Muscle of back (tissue), 13 donors: ENCODE measurements at places on chromosomes 13 and 19. TPM values are rescaled to one million over a fixed set of nuclear protein-coding genes. Genes with fewer than 3 reads are reported as not detected.

Gene PEAK3
- 0.08 TPM for polyA plus RNA-seq

Gene PCDH20
- polyA plus RNA-seq, result 0.98 TPM

GRCh38 chr19:28999724-29000433, 213.1 kb downstream of the UQCRFS1 start:
- DNase-seq, result no peak

Gene LGALS7
- 0.58 TPM for polyA plus RNA-seq

DNA sequence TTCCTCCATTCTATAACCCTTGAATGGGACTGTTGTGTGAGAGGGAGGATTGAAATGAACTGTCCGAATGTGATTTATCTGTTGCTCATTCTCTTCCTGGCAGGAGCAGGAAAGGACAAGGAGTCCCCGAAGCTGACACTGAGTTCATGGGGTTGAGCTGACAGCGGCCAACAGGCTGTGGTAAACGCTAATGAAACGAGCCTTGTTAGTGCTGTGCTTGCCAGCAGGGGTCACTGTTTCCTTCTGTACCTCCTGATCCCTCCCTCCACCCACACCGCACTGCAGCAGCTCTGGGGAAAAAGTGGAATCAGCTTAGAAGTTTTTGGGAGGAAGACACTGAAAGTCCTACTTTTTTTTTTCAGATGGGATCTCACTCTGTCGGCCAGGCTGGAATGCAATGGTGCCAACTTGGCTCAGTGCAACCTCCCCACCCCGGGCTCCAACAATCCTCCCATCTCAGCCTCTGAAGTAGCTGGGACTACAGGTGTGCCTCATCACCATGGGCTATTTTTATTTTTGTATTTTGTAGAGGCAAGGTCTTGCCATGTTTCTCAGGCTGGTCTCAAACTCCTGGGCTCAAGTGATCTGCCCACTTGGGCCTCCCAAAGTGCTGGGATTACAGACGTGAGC, 6.7 kb upstream of the ZNF761 start:
- DNase-seq, result peak; percentile 83

Gene CXCL17
- polyA plus RNA-seq, result not detected

Gene CATSPERD
- not detected for polyA plus RNA-seq

GRCh38 chr13:100818711-100819110, 144.1 kb upstream of the TMTC4 start:
- DNase-seq, result no peak

- DNase-seq, result no peak
Observed at GRCh38 chr13:112249644-112250610, 126.2 kb upstream of the SPACA7 start.

GRCh38 chr19:46571495-46571894, 29.6 kb upstream of the CALM3 start:
- DNase-seq, result no peak

Gene CDC42EP5
- polyA plus RNA-seq, result 19.5 TPM

DNA sequence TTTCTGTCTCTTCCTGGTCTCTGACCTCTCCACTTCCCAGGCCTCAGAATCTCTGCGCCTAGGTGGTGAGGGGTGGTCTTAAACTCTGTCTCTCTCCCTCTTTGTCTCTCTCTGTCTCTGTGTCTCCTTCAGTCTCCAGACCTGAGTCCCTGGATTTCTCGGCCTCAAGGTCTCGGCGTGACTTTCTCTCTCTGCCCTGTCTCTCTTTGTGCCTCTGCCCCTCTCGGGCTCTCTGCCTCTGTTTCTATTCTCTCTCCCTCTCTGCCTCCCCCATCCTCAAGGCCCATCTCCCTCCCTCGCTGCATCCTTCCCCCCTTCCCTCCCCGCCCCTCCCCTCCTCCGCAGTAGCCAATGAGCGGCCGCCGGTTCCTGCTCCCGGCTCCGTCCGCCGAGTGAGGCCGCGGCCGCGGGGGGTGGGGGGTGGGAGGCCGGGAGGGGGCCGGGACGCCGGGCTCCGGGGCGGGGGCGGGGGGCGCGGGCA, at the start of gene CACNG7:
Gene CACNG7, plus strand, starts transcription at position 344 of the 481 bp plus-strand sequence. CDS start 3,554 bp downstream, outside the sequence.
- no peak for DNase-seq

DNA sequence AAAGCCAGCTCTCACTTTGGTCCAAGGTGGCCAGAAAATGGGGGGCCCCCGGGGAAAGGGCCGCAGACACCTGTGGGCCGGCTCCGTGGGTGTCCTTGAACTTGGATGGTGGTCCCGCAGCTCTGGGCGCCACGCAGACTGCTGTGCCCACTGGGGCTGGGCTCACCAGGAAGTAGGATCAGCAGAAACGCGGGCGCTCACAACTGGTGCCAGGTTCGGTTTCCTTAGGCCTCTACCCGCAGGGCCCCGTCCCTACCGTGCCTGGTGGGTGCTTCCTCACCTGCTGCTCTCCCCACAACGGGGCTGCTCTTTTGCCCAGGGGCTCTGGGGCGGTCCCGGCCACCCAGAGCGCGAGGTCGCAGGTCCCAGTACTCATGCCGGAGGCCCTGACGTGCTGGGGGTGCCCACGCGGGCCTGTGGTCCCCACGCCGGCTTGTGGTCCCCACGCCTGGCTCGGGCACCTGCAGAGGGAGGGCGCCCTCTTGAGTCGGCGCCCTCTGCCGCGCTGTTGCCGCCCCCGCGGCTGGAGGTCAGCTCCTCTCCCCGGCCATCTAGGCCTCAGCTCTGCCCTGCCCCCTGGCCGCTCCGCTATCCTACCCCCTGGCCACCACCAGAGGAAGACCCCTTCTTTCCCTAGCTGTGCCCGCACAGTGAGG, 1303.6 kb downstream of the UQCRFS1 start:
- DNase-seq, result no peak

GRCh38 chr19:15631817-15632216, 8.9 kb upstream of the CYP4F3 start:
- DNase-seq, result no peak

Gene CERS1
- polyA plus RNA-seq, result 32.6 TPM

Gene TTYH1
- 3.6 TPM for polyA plus RNA-seq

DNA sequence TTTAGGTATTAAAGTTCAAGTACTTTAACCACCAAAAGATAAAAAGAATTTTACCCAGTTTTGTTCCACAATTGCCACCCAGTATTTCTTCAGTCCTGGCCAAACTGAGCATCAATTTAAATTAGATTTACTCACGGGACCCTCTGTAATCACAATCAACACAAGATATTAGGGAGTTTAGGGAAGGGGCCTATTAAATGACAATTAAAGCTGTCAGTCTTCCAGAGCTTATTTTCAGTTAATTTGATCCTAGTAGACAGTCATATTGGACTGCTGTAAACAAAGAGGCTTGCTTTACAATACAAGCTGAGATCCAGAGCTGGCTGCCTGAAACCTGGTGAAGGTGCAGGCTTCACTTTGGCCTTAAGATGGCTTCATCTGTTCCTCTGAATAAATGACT, 321.2 kb upstream of the NBEA start:
- DNase-seq, result no peak

Gene CELF5
- polyA plus RNA-seq, result 0.08 TPM

DNA sequence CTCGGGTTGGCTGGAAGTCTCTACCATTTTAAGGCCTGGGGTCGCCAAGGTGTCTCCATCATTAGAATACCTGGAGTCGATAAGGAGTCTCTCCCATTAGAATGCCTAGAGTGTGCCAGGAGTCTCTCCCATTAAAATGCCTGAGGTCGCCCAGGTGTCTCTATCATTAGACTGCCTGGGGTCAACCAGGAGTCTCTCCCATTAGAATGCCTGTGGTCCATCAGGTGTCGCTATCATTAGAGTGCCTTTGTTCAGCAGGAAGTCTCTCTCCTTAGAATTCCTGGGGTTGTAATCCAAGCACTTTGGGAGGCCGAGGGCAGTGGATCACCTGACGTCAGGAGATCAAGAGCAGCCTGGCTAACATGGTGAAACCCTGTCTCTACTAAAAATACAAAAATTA, 1533.0 kb downstream of the UQCRFS1 start:
- no peak for DNase-seq

DNA sequence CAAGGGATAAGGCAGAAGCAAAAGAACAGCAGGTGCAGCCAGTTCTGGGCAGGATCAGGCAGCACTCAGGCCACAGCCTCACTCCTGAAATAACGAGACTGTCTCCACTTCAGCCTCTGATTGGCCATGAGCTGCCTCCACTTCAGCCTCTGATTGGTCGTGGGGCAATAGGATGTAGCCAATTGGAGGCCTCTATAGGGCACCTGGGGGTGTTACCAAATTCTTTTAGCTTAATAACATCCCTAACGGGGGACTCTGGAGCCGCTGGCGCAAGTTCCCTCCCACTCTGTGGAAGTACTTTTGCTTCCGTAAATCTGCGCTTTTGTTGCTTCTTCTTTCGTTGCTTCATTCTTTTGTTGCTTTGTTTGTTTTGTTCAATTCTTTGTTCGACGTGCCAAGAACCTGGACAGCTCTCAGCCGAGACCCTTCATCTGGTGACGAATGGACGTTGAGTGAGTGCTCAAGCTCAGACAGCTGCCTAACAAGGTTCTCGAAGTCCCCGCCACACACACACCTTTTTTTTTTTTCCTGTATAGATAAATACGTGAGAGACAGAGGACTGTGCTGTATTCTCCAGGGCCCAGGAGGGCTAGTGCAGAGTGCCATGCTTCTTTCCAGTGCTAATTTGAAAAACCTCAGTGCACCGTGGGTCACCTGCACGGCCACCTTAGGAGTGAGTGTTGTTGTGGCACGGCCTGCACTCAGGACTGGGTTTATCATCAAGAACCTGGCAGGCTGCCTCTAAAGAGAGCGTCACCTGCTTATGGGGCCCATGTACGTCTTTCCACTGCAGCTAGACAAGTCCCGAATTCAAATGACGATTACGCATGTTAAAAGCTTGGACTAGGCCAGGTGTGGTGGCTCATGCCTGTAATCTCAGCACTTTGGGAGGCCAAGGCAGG, 32.0 kb upstream of the TUBGCP3 start:
- DNase-seq, result no peak

Gene MAST1
- 0.91 TPM for polyA plus RNA-seq

Gene OR7C2
- not detected for polyA plus RNA-seq

GRCh38 chr13:43365039-43365344, 341.6 kb downstream of the DNAJC15 start:
- no peak for DNase-seq

GRCh38 chr19:41194157-41194552, 1.1 kb downstream of the CYP2S1 start:
- DNase-seq, result no peak

GRCh38 chr13:73832128-73832588, 302.0 kb downstream of the KLF12 start:
- no peak for DNase-seq

- DNase-seq, result no peak
Observed at GRCh38 chr19:47506459-47506858, 8.4 kb downstream of the NAPA start.

- DNase-seq, result peak; percentile 87
Observed at GRCh38 chr19:6740589-6741343, 1.3 kb downstream of the TRIP10 start.

DNA sequence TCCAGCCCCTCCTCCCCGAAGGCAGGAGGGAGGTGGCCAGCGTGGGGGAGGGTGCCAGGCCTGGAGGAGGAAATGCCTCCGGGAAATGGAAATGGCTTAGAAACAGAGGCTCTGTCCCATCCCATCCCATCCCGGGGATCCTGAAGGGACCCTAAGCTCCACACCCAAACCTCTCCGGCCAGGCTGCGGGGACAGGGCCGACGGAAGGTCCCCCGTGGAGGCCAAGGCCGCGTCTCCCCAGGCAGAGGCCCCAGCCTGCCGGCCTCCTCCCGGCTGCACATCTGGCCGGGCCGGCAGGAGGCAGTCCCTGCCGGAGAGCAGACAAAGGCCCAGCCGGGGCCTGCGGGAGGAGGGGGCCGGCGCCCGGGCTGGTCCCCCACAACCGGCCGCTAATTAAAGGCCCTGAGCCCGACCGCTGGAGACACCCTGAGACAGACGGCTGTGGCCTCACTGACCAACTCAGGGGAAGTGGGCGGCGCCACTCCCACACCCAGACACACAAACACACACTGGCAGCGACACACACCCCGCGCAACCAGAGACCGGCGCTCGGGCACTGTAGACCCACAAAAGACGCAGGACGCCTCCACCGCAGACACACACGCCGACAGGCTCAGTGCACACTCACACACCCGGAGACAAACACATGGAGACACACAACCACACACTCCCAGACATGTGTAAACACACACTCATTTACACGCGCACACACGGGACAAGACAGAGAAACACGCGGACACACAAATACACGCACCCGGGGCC, 1.1 kb downstream of the ADAMTS10 start:
- peak; percentile 61 for DNase-seq

GRCh38 chr13:30339738-30340330, 32.5 kb upstream of the KATNAL1 start:
- DNase-seq, result peak; percentile 46

DNA sequence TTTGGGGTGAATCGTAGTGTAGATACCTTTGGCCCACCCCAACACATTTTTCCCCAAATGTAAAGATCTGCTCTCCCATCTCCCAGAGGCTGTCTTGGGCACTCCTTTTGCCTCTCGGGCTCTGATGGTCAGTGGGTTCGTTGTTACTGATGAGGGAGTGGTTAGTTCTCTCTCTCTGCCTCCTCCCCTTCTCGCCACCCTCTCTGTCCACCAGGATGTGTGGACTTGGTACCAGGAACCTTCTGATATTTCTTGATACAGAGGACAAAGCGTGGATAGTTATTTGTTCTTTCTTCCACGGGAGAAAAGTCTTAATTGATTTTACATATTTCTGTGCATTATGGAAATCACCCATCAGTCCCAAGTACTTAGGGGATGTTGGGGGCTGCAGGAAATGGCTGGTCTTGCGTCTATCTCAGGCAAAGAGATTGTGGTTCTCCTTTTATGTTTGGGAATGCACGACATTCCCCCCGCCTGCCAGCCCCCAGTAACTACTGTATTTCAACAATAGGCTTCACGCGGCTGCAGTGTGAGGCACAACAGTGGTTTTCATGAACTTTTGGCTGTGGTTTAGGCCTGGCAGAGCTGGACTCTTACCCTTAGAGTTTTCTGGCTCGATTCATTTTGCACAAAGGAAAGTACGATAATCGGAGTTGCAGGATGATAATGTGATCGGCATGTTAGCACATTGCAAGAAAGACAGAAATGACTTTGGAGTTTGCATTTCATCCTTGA, 79.0 kb upstream of the ZNF536 start:
- DNase-seq, result no peak

DNA sequence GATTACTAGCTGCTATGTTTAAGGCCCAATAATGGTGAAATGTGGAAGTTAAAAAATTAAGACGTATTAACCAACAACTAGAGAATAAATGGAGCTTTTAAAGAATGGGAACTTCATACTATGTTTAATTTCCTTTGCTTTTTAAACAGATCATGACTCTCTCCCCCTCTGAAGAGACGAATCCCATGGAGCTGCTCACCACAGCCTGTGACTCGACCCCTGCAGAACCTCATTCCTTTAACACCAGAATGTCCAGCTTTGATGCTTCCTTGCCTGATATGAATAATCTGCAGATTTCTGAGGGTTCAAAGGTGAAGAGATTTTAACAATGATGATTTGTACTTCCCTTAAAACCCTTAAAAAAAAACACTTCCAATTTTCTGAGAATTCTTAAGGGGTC, 53.0 kb downstream of the ZAR1L start:
- no peak for DNase-seq

Gene ATXN8OS
- polyA plus RNA-seq, result not detected

- no peak for DNase-seq
Observed at GRCh38 chr19:19269952-19270694, 3.0 kb downstream of the TM6SF2 start.

DNA sequence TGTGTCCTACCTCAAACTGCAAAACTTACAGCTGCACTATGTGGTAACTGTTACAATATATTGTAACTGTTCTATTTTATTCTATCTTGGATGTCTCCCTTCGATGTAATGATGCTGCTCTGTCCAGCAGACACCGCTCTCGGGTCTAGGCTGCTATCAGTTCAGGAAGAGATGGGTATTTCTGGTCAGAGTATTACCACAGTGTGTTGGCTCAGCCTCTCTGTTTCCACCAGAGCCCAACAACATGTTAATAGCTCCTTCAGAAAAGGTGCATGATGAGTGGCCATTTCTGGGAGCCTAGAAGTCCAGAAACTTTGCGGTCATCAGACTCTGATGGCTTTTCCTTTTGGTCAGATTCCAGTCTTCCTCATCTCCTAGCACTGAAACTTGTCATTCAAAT, 35.9 kb upstream of the IGFL1 start:
- DNase-seq, result no peak
